ENCODE measurements at places on chromosomes 5 and 9. TPM values are rescaled to one million over a fixed set of nuclear protein-coding genes. Genes with fewer than 3 reads are reported as not detected.

GRCh38 chr9:101478906-101479305 is 43.3 kb upstream of the ALDOB start:
- no peak for DNase-seq

The PCDHB13 gene
- 5.9 TPM for total RNA-seq

The KCNN2 gene
- total RNA-seq = 0.89 TPM

- DNase-seq = no peak
Observed at GRCh38 chr5:158224253-158224652, 365.3 kb upstream of the CLINT1 start.

DNA sequence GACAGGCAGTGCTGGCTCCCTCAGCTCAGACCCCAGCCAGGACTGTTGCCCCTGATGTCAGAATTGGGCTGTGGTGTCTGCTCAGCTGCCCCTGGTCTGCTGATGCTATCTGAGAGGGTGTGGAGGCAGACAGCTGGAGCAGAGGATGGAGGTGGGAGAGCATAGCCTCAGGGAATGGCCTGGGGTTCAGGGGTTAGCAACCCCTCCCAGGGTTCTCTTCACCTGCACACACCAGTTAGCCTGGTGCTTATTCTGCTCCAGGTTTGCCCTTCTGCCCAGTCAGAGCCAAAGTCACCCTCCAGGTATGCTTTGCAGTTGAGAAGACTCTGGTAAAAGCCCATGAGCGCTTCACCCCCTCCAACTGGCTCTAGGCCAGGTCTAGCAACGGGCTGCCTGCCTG is 109.8 kb downstream of the SAXO1 start:
- no peak for DNase-seq

DNA sequence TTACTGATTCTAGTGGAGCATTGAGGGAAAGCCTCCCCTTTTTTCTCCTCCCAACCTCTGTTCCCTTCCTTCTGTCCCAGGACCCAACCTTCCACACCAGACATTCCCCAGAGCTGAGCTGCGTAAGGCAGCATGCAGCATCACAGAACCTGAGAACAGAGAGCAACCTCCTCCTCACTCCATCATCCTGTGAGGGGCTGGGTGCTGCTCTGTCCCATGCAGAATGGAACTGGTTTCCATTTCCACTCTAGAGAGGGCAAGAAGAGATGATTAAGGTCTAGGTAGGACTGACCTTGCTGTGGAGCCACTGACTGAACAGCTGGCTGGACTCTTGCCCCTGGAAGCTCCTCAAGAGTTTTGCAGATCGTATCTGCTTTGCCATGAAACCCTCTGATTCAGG is 30.1 kb upstream of the IL7R start:
- no peak for DNase-seq

- no peak for DNase-seq
Observed at GRCh38 chr5:58447226-58447625, 12.7 kb downstream of the PLK2 start.
